Caco-2 (cell line): ENCODE measurements at places on chromosomes 13 and 19.
A peak's percentile ranks its signal among the peaks of the same experiment; 100 is the strongest.

GRCh38 chr13:40530961-40531360, 135.5 kb downstream of the FOXO1 start:
- DNase-seq, result no peak

GRCh38 chr13:59112221-59112718, 1051.5 kb downstream of the DIAPH3 start:
- DNase-seq, result no peak

DNA sequence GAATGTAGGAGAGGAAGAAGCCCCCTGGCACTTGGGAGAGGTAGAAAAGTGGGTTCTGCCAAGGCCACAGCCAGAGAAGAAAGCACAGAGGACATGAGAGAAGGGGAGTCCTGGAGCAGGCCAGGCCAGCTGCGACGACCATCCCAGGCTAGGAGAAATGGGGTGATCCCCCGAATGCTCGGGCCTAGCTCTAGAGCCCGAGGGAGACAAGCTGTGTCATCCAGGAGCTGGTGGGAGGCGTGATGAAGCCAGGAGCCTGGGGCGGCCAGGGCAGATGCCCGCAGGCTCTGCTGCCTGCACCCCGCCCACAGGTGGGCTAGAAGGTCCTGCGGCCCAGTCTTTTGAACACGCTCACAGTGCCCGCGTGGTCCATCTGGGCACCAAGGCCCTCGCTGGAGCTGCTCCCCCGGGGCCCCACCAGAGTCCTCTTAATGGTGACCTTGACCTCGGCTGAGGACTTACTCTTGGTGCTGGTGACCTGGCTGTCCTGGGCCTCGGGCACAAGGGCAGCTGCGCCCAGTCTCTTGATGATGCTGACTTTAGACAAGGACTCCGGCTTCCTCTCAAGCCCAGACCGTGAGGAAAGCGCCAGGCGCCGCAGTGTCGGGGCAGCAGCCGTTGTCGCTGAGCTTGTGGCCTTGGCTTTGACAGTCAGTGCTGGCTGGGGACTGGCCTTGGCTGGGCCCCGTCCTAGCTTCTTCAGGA, 26.5 kb downstream of the C19orf47 start:
- no peak for DNase-seq

- DNase-seq, result no peak
These were observed 22.3 kb upstream of the CLDN10 start for GRCh38 chr13:95530178-95530577.

GRCh38 chr13:113159701-113160100, 1.3 kb downstream of the PROZ start:
- DNase-seq, result no peak

DNA sequence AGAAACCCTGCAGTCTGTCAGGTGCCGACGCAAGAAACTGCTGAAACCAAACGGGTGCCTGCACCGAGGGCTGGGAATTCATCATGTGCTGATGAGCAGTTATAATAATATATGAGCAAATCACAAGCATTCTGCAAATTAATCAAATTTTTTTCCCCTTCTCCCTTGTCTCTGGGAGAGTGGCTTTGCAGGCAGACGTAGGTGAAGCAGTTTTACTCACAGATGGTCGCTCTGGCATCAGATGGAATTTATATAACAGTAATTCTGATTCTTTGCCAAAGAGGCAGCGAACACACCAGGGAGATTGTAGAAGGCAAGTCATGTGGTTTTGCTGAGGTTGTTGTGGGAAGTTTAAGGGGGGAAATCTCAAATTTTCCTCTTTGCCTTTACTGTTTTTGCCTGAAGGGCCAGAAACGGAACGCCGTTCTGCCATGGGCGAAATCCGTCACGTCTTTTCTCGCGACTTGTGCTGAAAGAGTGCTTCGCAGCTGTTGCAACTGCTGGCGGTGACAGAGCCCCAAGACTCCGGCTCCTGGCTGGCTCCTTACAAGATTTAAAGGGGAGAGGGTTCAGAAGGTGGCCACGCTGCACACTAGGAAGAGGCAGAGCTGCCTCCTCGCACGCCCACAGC, 320.1 kb downstream of the ZNF536 start:
- no peak for DNase-seq

GRCh38 chr13:41494202-41494601, 36.9 kb downstream of the RGCC start:
- no peak for DNase-seq

DNA sequence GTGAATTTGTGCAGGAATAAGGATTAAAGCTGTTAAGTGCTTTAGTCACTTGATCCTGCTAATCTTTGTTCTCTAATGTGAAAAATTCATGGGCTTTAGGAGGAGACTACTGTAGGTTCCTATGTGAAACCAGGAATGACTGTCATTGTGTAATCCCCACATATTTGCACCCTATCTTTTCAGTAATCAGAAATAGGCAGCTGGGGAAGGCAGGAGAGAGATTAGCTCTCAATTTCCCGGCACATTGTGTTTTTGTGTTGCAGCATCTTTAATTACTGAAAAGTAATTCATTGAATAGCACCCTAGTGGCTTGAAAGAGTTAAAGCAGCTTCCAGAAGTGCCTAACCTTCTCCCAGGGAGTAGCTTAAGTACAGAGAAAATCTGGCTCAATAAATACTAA, 282.9 kb downstream of the OLFM4 start:
- no peak for DNase-seq

DNA sequence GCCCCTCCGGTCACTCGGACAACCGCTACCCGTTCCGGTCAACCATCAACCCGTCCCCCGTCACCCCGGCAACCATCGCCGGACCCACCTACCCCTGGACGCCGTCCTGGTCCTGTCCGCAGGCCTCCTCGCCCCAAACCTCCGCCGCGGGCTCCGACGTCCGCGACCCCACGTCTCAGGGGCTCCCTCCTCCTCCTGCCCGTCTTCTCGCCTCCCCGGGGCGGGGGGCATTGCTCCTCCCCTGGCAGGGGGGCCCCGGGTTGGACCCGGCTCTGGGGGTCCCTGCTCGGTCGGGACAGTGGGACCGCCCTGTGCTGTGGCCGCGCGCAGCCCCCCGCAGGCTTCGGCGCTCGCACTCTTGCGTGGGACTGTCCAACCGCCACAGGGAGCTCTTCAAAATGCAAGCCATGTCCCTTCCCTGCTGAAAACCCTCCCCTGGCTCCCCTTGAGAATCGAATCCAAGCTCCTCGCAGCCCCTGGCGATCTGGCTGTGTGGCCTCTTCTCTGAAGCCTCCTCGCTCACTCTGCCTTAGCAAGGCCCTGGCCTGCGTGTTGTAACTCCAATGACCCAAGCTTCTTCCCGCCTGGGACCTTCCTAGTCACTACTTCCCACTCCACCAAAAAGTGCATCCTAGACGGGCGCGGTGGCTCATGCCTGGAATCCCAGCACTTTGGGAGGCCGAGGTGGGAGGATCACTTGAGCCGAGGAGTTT, 8.4 kb downstream of the EPHX3 start:
- DNase-seq, result no peak

- DNase-seq, result no peak
These were observed 88.1 kb upstream of the SOX21 start for GRCh38 chr13:94800423-94800822.

- no peak for DNase-seq
These were observed 247.3 kb upstream of the SOX21 start for GRCh38 chr13:94959626-94960025.

- no peak for DNase-seq
These were observed 123.7 kb downstream of the ZNF675 start for GRCh38 chr19:23563326-23563725.

DNA sequence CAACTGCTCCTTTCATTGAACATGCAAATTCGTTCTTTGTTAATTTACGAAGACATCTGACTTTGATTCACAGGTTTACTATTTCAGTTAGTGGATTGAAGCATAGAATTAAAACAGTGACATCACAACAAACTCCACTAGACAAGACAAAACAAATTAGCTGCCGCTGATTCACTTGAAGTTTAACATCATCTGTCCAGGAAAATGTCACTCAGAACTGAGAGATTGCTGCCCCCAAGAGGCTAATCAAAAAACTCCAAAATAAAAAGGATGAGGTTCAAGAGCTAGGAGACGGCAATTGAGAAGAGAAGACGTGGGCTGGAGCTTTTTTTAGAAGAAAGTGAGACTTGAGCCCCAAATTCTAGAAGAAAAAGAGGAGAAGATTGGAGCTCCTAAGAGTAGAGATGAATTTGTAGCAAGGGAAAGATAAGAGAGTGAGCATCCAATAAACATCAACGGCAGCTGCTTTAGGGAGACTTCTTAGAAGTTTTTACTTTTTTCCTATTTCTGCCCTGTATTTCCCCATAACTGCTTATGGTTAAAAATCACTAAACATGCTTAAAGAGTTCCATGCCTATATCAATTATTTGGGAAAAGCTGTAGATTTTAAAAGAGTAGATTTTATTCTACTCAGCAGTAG, 40.8 kb upstream of the TPP2 start:
- DNase-seq, result peak; percentile 42

- DNase-seq, result peak; percentile 46
These were observed 20.5 kb downstream of the ZNF114 start for GRCh38 chr19:48290401-48290770.

DNA sequence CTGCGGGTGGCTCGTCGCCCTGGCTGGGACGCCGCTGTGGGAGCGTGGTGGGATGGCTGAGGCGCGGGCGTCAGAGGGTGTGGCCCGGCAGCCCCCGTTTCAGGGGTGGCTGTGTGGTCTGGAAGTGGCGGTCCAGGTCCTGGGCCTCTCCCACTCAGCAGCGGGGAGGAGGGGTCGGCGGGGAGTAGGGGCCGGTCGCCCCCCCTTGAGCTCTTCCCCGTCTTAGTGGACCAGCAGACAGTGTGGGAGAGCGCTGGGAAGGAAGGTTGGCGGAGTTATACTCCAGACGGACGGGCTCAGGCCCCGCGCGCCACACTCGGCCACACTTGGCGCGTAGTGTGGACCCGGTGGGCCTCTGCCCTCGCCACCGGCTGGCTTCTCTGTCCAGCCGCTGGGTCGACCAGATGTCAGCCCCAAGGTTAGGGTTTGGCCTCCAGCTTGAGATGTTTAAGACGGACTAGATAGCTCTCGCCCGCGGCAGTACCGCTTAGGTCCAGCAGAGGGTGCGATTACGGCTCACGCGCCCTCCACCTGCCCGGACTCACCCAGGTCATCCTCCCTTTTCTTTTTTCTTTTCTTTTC, 21.7 kb upstream of the ZNF429 start:
- DNase-seq, result peak; percentile 29

DNA sequence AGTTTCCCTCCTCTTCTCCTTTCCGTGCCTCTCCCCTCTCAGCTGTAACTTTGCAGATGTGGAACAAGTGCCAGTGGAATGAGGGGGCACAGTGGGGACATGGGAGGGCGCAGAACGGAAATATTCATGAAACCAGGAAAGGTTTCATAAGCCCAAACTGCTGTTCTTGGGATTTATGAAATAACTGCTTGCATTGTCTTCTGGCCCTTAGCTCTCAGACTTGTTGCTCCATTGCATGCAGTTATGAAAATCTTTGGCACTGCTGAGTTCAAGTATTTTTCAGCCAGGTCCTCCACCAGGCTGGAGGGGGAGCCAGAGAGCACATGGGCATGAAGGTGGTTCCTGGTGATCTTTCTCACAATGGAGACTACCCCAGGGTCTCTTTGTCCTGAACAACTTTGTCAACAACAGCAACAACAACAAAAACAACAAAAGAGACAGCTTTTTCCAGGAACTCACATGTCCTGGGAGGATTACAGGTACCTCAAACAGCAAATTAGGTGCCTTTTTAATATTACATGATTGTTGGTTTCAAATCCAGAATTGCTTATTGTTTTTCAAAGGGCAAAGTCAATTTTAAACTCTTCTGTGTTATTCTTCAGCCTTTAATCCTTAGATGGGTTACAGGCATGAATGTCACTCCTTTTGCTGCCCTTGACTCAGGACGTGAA, 1.5 kb downstream of the RGCC start:
- DNase-seq, result peak; percentile 62

GRCh38 chr13:79540504-79540903, 59.5 kb downstream of the NDFIP2 start:
- DNase-seq, result no peak

- DNase-seq, result no peak
These were observed 6.4 kb upstream of the CDKN2D start for GRCh38 chr19:10575011-10575716.

GRCh38 chr19:15419413-15420025, 731 bp upstream of the AKAP8L start:
- no peak for DNase-seq

- no peak for DNase-seq
These were observed 539.2 kb downstream of the GPC6 start for GRCh38 chr13:93765811-93766210.

GRCh38 chr13:75353781-75354193, 128.2 kb downstream of the TBC1D4 start:
- DNase-seq, result no peak

- DNase-seq, result no peak
These were observed 471 bp downstream of the FUT1 start for GRCh38 chr19:48751845-48752495.

- no peak for DNase-seq
These were observed 97.3 kb downstream of the AKAP11 start for GRCh38 chr13:42369071-42369797.

DNA sequence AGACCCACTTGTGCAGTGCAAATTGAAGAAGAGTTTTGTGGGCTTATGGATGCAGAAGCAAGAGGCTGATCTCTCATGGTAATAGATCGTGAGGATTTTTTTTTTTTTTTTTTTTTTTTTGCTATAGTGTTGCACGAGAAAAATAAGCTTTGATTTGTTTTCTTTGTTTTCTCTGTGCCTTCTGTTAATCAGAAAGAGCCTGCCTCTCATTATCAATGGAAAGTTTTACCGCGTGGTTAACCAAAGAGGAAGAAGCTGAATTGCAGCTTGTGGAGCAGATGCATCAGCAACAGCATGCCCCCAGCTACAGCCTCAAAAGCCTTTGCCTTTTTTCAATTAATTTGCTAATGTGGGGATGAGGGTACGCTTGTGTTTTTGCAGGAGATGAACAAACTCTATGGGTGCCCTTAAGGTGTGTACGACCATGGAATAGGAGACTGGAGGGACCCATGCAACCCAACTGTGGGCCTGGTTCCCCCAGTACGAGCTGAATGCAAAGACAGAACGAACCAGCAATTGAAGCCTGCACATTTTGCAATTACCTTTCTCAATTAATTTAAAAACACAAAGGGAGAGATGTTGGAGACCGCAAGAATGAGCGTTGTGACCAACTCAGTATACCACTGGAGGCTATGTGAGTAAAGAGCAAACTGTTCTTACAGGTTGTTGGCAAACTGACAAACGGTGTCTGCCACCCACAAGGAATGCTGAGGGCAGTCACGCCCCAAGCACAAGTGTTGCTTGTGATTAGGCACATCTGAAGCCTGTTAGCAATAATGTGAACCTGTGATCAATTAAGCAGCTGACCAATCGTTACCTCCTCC, 58.6 kb upstream of the SPRY2 start:
- DNase-seq, result no peak

GRCh38 chr13:40484974-40485373, 181.5 kb downstream of the FOXO1 start:
- no peak for DNase-seq

- no peak for DNase-seq
These were observed 139.9 kb downstream of the MRPL57 start for GRCh38 chr13:21316376-21316775.

GRCh38 chr19:44050740-44051649, 841 bp upstream of the ZNF223 start:
- peak; percentile 78 for DNase-seq
